Activated T-cell treated with anti-CD3 and anti-CD28 coated beads, Interleukin-2, amount 50 U/mL, for 48 hours (primary cell): ENCODE measurements at places on chromosomes 6 and 20.

DNA sequence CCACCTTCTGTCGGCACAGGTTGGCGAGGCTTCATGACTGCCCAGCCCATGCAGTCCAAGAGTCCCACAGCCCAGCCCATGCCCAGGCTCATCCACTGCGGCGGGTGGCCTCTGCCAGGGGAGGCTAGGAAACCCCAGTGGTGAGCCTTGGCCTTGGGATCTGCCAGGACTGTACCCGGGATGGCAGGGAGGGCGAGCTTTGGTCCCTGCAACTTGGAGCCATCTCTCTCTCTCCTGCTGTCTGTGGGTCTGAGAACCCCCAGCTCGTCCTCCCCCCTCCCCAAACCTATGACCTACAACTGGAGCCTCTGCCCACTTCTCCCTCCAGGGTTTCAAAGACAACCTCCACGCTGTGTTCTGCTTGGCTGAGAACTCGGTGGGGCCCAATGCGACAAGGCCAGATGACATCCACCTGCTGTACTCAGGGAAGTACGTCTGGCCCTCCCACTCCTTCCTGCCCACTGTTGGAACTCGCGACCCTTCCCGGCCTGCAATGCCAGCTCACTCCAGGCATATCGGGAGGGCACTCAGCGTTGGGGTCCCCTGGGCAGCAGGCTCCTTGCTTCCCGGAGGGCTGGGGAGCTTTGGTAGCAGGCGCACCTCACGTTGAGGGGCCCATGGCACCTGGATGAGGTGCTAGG, 19.7 kb downstream of the NPEPL1 start:
- DNase-seq, result peak; percentile 15

- DNase-seq, result no peak
Measured at GRCh38 chr6:23013776-23014175, 444.4 kb downstream of the HDGFL1 start.

DNA sequence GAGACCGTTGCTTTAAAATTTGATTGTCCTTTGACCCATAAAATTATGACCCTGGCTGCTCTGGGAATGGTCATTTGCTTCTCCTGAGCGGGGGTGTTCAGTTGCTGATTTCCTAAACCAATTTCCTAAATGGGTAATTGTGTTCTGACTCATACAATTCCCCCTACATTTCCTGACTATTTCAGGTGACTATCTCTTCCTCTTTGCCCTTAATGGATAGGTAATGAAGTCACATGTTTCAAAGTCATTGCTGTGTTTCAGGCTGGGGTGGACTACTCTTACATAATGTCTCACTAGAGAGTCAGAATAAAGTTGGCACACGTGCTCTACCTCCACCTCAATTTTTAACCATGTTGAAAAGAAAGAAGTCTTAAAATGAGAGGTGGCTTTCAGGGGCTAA, 109.8 kb downstream of the DOK5 start:
- no peak for DNase-seq

DNA sequence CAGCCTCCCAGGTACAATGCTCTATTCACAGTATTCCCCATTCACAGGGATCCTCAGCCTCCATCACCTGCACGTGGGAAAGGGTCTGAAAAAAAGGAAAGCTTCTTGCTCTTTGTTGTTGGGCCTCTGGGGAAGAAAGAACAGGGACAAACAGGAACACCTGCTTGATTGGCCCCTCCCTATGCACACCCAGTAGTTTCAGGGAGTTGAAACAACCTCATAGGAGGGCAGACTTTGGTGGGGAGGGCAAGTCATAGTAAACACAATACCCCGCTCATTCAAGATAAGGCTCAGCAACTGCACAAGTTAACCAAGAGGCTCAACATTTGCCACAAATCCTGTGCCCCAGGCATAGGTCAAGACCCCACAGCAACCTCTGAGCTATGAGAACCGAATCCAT, 1.7 kb downstream of the GHRH start:
- no peak for DNase-seq

- DNase-seq, result no peak
Measured at GRCh38 chr6:87645080-87645479, 55.1 kb downstream of the ORC3 start.

- no peak for DNase-seq
Measured at GRCh38 chr20:10924644-10925201, 250.9 kb upstream of the JAG1 start.

DNA sequence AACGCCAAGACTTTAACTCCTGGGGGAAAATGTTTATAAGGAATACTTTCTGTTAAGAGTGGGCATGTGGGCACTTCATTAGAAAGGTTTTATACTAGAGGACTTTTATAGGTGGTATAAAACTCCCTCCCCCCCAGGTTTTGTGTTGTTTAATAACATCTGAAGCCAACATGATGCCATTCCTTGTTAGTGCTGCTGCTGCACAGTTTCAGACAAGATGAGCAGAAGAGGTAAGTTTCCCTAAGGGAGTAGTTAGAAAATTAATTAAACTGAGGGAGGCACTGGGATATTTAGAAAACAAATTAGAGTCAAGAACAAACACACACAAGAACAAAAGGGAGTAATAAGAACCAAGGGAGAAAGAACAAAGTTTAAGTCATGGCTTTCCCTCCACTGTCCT, 362.4 kb downstream of the GRIK2 start:
- no peak for DNase-seq

- no peak for DNase-seq
Measured at GRCh38 chr6:2998998-2999617, 586 bp upstream of the NQO2 start.

DNA sequence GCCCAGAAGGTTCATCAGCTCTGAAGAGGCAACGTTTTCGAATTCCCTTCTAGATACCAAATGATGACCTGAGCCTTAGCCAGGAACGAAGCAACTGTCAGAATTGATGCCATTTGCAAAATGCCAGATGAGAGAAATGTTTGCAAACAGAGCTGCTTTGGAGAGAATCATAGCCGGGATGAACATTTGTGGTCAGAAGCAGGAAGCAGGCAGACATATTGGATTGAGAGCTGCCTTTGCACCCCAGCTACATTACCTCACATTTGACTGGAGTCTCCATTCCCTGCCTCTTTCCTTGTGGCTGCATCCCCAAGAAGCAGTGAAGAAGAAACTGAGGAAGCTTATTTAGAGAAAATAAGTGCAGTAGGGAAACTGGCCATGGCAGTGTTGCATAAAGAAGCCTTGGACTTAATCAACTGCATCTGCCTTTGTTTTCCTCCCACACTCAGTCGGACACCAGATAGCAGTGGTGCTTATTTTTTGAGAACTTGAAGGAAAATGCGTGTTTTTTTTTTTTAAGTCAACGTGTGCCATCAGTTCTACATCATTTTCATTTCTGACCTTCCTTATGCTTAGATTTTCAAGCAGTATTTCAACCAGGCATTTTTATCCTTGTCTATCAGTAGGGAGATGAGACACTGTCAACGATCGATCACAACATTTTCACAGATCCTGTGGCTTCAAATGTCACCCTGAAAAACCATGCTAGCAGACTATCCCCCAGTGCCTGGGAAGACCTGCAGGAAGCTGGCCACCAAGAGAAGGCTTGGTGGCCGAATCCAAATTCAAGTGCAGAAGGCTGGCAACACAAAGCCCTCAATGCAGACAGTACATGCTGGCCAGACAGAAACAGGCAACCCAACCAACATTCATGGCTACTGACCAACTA, 541.2 kb upstream of the JARID2 start:
- no peak for DNase-seq

DNA sequence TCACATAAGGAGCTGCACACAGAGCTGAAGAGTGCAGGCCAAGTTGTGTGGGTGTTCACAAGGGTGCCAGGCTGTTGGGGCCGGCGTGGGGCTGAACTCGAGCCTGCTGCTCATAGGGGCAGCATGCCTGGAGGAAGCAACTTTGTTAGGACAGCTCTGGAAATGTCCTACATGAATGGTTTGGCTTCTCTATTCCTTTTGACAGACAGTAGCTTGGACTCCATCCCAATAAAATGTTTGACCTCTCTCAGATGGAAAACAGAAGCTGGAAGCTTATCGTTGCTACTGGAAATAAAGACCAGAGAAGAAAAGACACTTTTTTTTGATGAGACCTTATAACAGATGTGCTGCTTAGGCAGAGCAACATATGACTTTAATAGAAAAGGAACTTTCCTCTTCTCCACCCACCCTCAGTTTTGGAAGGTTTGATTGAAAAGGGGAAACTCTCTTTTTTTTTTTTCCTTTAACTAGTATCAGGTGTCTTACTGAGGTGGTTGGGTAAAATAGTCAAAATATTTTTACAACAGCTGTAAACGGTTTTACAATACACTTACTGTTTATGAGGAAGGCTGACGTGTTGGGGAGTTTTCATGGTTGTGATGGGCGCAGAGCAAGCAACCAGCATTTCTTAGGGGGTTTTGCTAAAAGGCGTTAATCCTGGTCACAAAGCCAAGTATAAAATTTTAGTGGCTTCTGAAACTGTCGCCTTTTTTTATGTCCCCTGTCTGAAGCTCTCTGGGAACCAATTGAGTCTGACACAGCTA, 80.7 kb upstream of the EEF1E1 start:
- no peak for DNase-seq

DNA sequence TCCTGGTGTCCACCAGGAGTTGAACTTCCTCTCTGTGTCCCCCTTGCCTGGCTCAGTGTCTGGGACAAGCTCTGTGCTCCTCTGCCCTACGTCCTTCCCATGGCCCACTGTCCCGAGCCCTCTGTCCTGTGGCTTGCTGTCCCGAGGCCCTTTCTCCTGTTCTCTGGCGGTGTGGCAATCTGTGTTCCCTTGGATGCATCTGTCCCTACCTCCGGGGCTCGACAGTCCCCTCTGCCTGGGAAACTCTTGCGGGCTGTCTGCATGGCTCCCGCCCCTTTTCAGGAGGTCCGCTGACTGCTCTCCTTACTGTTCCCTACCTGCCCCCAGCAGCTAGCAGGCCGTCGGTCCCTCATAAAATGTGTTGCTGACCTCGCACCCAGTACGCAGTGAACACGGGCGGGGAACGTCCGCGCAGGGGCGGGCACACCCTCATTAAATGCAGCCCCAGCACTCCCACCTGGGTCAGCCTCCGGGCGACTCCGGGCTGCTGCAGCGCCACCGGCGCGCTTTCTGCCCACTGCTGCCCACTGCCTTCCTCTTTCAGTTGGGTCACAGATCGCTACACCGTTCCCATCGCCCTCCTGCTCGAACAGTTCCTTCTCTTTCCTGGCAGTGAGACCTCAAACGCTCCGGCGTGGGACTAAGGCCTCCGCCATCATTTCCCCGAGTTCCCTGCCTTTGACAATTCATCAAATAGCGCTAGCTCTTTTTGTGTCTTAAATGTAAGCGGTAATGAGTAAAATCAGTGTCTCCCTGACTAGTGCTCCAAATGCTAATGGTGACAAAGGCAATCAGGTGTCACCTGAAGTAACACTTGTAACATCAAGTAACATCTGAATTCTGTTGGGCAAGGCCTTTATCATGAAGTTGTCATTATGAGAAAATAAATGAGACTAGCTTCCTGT, 60.5 kb downstream of the RSPH3 start:
- no peak for DNase-seq

DNA sequence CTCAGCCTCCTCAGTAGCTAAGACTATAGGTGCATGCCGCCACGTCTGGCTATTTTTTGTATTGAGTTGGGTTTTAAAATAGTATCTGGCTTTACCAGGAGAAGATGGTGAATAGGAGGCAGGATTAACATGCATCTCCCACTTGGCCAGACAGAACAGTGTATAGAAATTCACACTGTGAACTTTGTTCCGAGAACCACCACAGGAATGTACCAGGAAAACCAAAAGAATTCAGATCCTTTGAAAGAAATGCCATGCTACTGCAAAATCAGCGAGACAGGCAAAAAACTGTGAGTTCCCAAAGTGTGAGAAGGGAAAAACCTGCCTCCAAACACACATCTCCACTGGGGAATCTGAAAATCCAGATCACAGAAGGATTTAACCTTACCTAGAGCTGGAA, 327.6 kb downstream of the NKAIN2 start:
- no peak for DNase-seq

DNA sequence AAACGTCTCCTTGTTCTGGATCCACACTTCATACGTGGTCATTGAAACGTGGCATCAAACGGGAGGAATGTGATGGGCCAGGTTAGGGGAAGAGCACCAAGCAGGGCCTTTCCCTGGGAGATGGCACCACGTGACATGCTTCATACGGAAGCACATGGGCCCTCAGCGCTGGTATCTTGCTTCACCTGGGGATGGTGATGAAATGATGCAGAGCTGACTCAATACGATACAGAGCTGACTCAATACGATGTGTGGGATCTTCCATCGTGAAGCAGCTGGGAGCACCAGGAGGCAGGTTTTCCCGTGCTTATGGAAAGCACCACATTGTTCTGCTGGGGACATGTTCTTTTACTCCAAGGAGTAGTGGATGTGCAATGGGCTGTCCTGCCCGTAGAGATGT, 22.5 kb upstream of the TAGAP start:
- no peak for DNase-seq
